A549 treated with CORT108297 at 1 μM for 4 hours (cell line): ENCODE measurements at places on chromosomes 4 and X. TPM values are rescaled to one million over a fixed set of nuclear protein-coding genes. Genes with fewer than 3 reads are reported as not detected.

GAB1 gene
- total RNA-seq, result 1.9 to 2.9 TPM (median 2.5 TPM) in 5 replicates

ATXN3L gene
- not detected in 5 replicates for total RNA-seq

HPGDS gene
- total RNA-seq, result not detected in 5 replicates

PRDM5 gene
- total RNA-seq, result 3.3 to 4.8 TPM (median 4.2 TPM) in 5 replicates

SOX3 gene
- not detected in 5 replicates for total RNA-seq

CORIN gene
- total RNA-seq, result 0.06 TPM in 1 of 5 replicates, not detected in the others

SMIM10L2A gene
- 0.10 to 0.26 TPM (median 0.18 TPM) in 5 replicates for total RNA-seq

SH3TC1 gene
- 8.7 to 12.9 TPM (median 11.6 TPM) in 5 replicates for total RNA-seq

DDIT4L gene
- 0.37 to 0.62 TPM (median 0.43 TPM) in 5 replicates for total RNA-seq

PWWP3B gene
- not detected in 5 replicates for total RNA-seq

GPRASP1 gene
- 0.29 to 0.48 TPM (median 0.37 TPM) in 5 replicates for total RNA-seq

CACNA1F gene
- total RNA-seq, result not detected in 5 replicates

GABRA4 gene
- total RNA-seq, result not detected in 5 replicates

TMEM47 gene
- total RNA-seq, result 0.69 to 1.0 TPM (median 0.81 TPM) in 5 replicates

MAGEB2 gene
- not detected in 5 replicates for total RNA-seq

LNX1 gene
- total RNA-seq, result 0.03 to 0.13 TPM (median 0.06 TPM) in 3 of 5 replicates, not detected in the others

PDCL2 gene
- not detected in 5 replicates for total RNA-seq

PDZD4 gene
- total RNA-seq, result 2.2 to 4.3 TPM (median 3.6 TPM) in 5 replicates

XAGE3 gene
- total RNA-seq, result not detected in 5 replicates

DOK7 gene
- 0.38 to 0.95 TPM (median 0.46 TPM) in 5 replicates for total RNA-seq

PRRG1 gene
- total RNA-seq, result 5.1 to 7.6 TPM (median 6.4 TPM) in 5 replicates

EFHC2 gene
- total RNA-seq, result 0.17 to 0.29 TPM (median 0.21 TPM) in 5 replicates

MAGEE2 gene
- not detected in 5 replicates for total RNA-seq

SPANXN3 gene
- not detected in 5 replicates for total RNA-seq

CAPN6 gene
- not detected in 5 replicates for total RNA-seq

ADGRG4 gene
- total RNA-seq, result not detected in 5 replicates

BST1 gene
- 16.2 to 21.2 TPM (median 18.4 TPM) in 5 replicates for total RNA-seq
